Fibroblast of mammary gland (primary cell): ENCODE measurements at places on chromosomes 5 and 9.
A peak's percentile ranks its signal among the peaks of the same experiment; 100 is the strongest.

DNA sequence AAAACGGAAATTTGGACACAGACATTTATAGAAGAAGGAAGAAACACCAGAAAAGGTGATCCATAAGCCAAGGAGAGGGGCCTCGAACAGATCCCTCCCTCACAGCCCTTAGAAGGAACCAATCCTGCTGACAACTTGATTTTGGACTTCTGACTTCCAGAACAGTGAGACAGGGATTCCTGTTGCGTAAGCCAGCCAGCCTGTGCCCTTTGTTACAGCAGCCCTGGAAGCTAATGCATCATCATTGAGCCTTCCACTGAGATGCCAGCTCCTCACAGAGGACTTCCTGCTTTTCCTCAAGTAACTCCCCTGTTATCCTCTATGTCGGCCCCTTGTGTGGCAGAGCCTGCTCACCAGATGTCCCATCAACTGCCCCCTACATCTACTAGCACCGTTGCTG is 94.1 kb downstream of the JMY start:
- DNase-seq = peak; percentile 38

- DNase-seq = peak; percentile 27
Measured at GRCh38 chr5:157506981-157507780, 47.2 kb downstream of the NIPAL4 start.

DNA sequence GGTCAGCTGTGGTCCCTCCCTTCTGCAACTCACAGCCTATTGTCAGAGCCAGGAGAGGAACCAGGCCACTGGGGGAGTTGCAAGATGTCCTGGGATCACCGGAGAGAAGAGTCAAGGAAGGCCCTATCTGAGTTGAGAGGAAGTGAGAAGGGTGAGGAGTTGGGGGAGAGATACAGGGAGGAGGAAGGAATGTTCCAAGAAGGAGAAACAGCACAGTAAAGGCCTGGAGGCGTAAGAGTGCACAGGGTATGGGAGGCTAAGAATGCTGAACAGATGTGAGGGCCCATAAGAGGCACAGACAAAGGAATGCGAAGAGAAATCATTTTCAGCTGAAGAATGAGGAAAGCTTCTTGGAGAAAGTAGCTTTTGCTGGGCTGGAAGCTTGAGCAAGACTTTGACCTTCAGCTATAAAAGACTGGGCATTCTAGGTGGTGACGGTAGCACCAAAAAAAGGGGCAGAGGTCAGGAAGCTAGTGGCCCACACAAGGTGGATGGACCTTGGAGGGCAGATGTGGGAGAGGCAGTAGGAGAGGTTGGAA is 21.6 kb upstream of the CSF1R start:
- peak; percentile 68 for DNase-seq

DNA sequence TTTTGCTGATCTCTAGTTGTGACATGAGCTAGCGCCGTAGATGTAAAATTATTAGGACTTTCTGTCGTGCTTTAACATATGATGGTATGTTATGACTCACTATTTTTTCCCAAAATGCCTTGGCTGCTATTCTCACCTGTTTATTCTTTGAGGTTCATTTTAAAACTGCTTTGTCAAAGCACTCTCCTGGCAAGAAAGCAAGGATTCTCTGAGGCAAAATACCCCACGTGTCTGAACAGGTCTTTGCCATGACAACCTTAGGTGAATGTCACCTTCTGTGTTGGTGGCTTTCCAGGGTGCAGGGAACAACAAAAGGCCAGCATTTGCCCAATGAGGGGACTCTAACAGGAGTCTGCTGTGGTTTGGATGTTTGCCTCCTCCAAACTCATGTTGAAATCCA is 30.6 kb upstream of the COL5A1 start:
- DNase-seq = no peak

DNA sequence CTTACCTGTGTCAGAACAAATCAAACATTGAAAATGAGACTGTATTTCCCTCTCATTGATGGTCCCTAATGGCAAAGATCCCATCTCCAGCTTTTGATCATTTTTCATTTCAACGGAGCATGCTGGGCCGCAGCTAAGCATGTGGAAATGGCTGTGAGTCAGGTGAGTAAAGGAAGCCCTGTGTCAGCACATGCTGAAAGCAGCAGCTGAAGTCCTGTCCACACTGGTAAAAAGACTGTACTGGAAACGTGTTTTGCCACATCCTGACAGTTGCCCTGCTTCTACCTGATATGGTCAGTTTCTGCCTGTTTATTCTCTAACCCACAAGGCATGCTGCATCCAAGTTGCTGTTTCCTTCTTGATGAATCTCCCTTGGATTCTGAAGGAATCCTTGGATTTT is 330.1 kb downstream of the EFNA5 start:
- DNase-seq = no peak

GRCh38 chr5:67012171-67012570 is 184.4 kb downstream of the CD180 start:
- DNase-seq = peak; percentile 66

DNA sequence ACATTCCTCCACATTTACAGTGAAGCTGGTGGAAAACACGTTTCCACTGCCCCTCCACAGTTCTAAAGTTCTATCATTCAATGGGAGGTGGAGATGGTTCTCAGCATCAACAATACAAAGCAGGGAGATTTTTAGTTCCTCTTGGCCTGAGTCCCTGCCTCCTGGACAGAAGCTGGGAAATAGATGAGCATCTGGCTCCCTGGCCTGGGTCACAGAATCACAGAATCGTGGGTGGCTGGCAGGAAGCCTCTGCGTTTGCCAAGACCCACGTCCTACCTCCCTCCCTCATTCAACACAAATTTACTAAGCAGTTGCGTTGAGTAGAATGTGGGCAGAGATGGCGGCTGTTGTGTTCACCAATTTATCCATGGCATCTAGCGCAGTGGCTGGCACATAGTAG is 5.2 kb upstream of the PPARGC1B start:
- DNase-seq = peak; percentile 27

GRCh38 chr5:140338908-140339307 is 7.5 kb downstream of the HBEGF start:
- no peak for DNase-seq

DNA sequence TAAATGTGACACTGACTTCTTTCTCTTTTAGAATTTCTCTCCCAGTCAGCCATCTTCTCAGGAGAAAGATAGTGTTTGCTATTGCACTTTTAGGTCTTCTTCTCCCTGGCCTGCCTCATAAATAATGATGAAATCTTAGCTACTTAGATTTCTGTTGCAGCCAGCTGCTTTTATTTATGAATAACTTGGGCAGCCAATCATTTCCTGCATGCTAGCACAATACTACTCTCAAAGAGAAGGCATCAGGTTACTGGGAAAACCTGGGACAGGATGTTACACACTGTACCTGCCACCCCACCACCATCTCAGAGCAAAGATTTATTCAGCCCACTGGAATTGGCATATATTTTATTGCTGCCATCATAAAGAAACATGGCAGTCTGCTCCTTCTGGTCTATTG is 266.6 kb downstream of the PRELID2 start:
- peak; percentile 33 for DNase-seq

DNA sequence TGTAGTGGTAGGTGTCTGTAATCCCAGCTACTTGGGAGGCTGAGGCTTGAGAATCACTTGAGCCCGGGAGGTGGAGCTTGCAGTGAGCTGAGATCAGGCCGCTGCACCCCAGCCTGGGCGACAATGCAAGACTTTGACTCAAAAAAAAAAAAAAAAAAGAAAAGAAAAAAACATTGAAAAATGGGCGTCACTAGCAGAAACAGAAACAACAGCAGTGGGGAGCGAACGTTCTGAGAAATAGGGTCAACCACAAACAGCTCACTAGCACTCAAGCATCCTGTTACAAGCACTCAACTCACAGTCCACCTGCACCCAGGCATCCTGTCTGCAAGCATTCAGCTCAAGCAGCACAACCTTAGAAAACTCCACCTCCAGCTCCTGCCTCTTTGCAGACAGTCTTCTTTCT is 17.2 kb downstream of the TRIM14 start:
- no peak for DNase-seq

- peak; percentile 12 for DNase-seq
Measured at GRCh38 chr5:31492869-31493268, 39.0 kb downstream of the DROSHA start.

GRCh38 chr5:178542455-178542854 is 47.7 kb downstream of the COL23A1 start:
- no peak for DNase-seq

GRCh38 chr9:28762167-28762566 is 1188.9 kb upstream of the C9orf72 start:
- no peak for DNase-seq

GRCh38 chr9:134852906-134853654 is 27.5 kb upstream of the FCN2 start:
- DNase-seq = no peak

GRCh38 chr5:101534491-101535110 is 631.5 kb upstream of the ST8SIA4 start:
- peak; percentile 66 for DNase-seq

DNA sequence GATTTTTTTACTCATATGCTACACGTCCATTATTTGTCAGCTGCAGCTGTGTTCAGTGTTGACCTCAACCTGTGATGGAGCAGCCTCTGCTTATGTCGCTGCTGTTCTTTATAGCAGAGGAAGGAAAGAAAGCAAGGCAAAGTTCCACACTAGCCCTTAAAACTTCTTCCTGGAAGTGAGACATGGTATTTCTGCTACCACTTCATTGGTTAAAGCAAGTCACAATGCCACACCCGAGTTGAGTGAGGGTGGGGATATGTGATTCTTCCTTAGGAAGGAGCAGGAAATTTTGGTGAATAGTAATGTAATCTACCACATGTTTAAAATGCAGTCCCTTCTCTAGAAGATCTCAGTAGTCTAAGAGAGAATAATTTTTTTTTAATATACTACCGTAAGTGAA is 224.8 kb upstream of the DMRT1 start:
- no peak for DNase-seq

- DNase-seq = no peak
Measured at GRCh38 chr9:134723491-134724190, 82.0 kb downstream of the COL5A1 start.

DNA sequence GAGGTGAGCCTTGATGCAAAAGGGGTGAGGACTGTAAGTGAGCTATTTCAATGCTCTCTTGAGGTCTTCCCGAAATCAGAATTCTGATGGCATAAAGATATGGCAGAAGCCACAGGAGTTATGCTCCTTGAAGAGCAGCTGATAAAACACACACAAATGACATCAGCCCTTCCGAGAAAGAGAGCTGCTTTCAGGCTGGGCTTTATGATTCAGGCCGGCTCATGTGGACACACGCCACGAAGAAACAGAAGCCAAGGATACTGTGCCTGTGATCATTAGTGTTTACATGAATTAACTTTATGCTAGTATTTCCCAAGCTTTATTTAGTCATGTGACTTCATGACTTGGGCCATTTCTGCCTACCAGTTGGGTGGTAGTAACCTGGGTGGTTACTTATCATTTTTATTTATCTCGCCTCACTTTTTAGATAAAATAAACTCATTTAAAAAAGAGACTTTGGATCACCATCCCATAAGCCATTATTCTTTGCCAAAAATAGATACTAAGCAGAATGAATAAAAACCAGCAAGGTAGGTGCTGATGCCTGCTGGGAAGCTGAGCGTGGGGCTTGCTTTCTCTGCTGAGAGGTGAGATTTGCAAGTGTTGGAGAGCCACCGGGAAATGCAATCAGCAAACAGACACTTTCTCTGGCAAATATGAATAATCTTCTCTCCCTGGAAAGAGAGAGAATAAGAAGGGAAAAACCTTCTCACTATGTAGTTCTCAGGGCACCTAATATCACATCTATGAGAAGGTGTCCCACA is 73.0 kb upstream of the SLC25A51 start:
- DNase-seq = peak; percentile 93

- peak; percentile 71 for DNase-seq
Measured at GRCh38 chr9:129270903-129271431, 92.9 kb upstream of the IER5L start.

GRCh38 chr9:3433066-3433465 is 92.7 kb downstream of the RFX3 start:
- no peak for DNase-seq

- no peak for DNase-seq
Measured at GRCh38 chr9:38334234-38334633, 58.3 kb upstream of the ALDH1B1 start.

DNA sequence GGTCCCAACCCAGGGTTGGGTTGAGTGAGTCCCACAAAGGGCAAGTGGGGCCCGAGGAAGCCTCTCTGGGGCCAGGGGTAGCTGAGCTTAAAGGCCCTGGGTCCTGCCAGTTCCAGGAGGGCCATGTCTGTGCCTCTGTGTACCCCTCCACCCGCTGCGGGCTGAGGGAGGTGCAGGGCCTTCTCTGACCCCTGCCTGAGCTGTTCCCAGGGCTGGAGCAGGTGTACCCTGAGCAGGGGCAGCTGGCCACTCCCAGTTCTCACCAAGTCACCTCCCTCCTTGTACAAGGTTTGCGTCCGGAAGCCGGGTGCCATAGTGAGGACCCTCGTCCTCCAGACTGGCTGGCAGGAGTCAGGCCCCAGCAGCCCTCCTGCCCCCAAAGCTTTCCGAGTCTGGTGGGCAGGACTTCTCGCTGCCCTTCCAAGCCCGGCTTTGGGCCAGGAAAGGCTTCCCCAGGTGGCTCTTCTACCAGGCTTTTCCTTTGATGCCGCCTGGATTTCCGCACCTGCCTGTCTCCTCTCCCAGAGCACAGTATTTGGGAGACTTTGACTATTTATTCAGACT is 9.2 kb upstream of the ENDOG start:
- DNase-seq = no peak

GRCh38 chr9:130680836-130681768 is 12.5 kb upstream of the EXOSC2 start:
- DNase-seq = peak; percentile 83

GRCh38 chr5:141870871-141871270 is 7.3 kb downstream of the PCDH1 start:
- no peak for DNase-seq

GRCh38 chr5:128036950-128037349 is 46.6 kb upstream of the SLC12A2 start:
- no peak for DNase-seq

DNA sequence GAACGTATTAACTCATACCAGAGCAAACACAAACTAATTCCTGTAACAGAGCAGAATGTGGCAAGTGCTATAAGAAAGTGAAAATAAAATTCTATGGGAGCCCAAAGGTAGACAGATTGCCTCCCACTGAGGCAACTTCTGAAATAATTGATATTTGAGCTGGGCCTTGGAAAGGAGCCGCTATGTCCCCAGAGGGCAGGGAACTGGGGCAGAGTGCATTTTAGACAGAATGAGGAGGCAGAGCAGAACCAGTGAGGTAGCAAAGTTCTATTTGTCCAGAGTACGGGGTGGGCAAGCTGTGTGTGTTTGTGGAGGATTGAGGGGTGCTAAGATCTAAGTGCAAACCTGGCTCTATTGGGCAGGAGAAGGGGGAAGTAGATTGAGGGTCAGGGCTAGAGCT is 19.8 kb downstream of the CDO1 start:
- no peak for DNase-seq

DNA sequence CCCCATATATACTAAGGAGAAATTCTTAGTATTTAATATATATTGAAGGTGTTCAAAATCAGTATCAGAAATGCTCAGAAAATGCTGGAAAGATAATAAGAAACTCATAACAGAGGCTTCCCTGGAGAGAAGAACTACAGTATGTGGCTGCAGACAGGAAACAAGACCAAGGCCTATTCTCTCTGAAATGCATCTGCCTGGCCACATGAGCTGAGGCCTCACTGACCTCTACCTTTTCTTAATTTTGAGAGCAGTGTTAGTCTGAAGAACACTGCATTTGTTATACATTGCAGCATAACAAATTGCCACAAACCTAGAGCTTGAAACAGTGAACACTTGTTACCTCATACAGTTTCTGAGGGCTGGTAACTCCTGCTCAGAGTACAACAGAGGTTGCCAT is 133.4 kb upstream of the SPEF2 start:
- DNase-seq = no peak

- DNase-seq = no peak
Measured at GRCh38 chr9:123472862-123473614, 117.0 kb downstream of the CRB2 start.

- no peak for DNase-seq
Measured at GRCh38 chr9:117681888-117682287, 22.3 kb upstream of the TLR4 start.
